ENCODE measurements at places on chromosomes 1 and 21.

GRCh38 chr1:172421974-172422604, 1.6 kb downstream of the C1orf105 start:
- DNase-seq, result no peak

- DNase-seq, result no peak
These were observed 5.0 kb upstream of the FMN2 start for GRCh38 chr1:240086726-240087125.

DNA sequence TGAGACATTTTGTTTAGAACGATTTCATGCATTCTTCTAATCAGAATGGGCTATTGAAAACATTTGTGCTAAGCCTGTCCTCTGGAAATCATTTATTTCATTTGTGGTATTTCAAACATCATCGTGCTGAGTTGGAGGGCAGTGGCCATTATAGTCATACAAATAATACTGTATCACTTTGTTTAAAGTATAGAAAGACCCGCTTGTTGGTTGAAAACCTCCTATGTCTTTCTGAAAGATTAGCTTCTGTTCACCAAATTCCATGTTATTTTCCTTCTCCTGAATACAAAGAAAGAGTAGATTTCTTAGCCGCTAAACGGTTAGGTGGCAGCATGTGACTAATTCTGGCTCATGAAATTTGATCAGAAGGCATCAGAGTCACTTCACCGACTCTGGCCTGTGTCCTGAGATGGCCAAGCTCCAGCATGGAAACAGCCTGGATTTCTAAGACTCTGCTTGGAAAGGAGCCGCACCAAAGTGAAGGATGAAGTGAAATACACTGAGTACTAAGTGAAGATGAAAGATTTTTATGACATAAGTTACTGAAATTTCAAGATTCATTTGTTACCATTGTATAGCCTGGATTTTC, 355.1 kb downstream of the USP25 start:
- DNase-seq, result no peak

DNA sequence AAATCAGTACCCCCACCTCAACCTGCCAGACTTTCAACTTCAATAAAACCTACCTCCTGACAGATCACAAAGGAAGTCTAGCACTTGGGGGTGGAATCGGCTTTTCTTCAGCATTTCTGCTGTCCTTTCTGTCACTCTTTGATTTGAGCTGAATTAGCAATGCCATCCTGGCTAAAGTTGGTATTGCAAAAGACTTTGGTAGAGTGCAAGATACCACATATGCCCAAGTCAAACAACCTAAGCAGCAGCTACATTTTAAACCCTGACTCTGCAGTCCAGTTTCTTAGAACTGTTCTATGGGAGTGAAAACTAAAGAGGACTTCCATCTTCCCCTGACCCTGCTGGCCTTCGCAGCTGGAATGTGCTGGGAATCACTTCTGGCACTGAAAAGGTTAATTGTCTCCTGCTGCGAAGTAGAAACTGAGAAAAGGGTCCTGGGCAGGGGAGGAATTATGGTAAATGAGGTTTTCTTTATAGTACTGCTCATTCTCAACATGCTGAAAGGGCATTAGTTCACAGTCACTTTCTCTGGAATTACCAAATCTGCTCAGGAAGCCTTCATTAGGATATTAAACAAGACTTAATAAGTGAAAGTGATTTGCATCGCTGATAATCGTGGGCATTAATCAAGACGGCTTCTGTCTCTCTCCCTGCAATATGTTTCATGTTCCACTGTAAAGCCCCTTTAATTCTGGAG, 126.2 kb upstream of the SMYD2 start:
- no peak for DNase-seq

DNA sequence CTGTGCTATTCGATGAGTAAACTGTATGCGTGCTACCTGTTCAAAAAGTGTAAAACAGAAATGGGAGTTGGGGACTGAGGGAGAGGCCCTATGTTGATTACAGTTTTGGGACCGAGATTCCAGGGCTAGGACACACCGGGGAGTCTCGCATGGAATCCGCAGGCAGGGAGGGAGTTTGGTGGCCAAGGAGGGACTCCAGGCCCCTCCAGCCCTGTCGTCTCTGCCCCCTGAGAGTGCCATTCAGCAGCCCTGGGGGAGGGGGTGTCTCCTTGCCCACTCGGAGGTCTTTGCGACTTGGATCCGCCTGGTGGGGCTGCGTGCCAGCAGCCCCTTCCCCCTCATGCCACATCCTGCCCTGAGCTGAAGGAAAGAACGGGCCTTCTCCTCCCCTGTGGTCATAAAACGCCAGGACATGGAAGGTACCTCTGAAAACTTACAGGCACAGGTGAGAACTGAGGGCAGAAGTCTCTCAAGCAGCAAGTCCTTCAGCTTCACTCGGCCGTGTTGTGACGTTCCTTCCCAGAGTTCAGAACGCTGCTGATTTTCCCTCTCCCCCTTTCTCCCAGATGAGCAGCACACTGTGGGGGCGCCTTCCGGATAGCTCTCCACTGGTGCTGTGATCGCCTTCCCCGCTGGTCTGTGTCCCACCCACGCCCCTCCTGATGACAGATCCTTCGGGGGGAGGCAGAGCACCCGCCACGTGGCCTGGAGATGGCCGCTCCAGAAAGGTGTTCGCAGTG, 141.4 kb downstream of the PEX14 start:
- no peak for DNase-seq

DNA sequence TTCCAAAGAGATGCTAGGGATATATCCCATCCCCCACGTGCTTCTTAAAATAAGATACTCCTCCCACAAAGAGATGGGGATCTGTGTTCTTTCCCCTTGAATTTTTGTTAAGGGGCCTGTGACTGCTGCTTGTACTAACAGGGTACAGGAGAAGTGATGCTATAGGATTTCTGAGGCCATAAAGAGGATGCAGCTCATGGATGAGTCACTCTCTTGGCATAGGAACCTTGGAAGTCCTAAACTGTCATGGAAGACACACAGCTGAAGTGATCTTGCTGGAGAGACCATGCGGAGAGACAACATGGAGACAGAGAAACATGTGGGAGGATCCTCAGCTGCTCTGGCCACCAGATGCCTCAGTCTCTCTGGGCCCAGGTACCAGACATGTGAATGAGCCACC, 157.2 kb downstream of the S1PR1 start:
- no peak for DNase-seq

- no peak for DNase-seq
These were observed 509 bp downstream of the ADAMTS4 start for GRCh38 chr1:161198194-161198896.

DNA sequence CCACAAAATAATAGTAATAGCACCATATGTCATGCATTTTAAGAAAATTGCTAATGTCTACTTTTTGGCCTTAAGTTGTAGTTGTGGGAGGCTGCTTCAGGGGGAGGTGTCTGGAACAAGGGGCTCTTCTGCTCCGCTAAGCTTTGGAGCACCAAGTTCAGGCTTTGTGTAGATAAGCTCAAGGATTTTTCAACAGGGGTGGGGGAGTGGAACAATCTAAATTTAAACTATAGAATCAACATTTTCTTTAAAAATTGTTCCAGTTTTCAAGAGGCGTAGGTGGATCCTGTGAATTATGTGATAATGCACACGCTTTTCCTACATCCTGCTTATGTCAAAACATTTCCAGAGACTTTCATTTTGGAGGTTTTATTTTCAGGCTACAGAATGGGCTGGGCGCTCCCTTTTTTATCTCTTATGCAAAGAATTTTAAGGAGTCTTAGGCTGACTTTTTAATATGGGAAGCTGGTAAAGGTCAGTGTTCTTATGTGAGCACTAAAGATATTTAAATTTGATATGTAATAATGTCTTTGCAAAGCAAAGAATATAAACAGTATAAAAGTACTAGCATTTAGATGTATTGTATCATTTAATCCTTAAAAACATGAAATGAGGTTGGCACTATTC, 9.9 kb downstream of the ATP1A1 start:
- DNase-seq, result no peak

DNA sequence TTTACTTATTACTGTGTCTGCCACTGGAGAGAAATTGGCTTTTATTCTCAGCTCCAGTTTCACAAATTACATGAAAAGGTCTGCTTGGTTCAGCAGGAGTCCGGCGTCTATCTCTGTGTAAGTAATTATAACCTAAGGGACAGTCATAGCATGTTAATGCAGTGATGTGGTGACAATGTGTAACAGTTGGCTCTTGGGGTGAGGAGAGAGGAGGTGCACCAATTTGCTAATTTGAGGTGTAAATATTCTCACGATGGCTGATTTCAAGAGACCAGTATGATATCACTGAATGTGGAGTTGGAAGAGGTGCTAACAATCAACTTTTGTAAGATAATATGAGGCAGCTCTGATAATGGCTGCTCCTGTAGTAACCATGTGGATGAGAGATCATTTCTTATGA, 86.1 kb downstream of the CTH start:
- DNase-seq, result no peak

GRCh38 chr1:219467524-219467923, 145.4 kb downstream of the ZC3H11B start:
- no peak for DNase-seq

DNA sequence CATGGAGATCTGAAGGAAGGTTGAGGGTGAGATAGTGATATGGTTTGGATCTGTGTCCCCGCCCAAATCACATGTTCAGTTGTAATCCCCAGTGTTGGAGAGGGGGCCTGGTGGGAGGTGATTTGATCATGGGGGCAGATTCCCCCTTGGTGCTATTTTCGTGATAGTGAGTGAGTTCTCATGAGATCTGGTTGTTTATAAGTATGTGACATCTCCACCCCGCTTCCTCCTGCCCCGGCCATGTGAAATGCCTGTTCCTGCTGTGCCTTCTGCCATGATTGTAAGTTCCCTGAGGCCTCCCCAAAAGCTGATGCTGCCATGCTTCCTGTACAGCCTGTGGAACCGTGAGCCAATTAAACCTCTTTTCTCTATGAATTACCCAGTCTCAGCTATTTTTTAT, 451.9 kb upstream of the VAMP3 start:
- no peak for DNase-seq

DNA sequence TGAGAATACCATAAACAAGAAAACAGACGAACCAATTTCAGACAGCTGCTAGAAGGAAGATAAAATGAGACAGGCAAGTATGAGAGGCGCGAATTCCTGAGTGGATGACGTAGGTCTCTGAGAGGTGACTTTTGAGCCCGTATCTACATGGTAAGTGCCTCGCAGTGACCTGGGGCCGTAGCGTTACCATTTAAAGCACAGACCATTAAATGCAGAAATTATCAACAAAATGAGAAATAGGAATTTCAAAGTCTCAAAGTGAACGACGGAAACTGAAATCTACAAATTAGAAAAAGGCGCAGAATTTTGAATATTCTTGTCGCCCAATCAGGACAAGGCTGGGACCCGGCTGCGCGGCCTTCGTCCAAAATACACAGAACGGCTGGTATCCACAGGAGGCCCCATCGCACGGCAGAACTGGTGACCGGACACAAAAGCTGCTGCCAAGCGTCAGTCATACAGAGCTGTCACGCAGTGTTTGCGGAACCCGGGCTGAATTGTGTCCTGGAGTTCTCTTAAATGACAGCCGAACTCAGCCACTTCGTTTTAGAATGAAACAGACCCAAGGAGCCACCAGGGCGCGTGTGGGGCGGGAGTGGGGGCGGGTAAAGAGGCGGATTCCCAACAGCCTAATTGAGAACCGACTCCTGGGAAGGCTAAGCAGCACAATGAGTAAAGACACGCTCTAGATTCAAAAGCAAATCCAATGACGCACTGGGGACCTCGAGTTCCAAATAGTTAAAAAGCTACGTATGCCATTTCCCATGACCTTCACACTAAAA, 13.8 kb upstream of the BOLA1 start:
- peak; percentile 24 for DNase-seq

GRCh38 chr1:246588159-246588721, 22.0 kb downstream of the CNST start:
- DNase-seq, result no peak

DNA sequence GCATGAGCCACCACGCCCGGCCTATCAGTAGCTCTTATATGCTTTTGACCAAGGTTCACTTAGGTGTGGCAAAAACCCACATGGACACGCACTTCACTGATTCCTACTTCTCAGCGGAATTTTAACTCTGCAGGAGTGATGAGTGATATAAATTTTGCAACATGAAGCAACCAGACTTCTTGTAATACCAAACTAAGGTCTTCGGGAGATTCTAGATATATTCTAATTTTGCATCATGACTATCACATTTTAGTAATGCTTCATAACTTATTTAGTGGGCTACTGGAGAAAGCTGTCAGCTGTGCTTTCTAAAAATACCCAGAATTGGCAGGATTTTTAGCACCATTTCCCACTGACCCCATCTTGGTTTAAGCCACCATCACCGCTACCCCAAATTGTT, 27.8 kb downstream of the RHCE start:
- no peak for DNase-seq

- DNase-seq, result no peak
These were observed 58.7 kb upstream of the ACTRT2 start for GRCh38 chr1:2962541-2962940.

GRCh38 chr1:44354268-44354839, 703 bp downstream of the ERI3 start:
- DNase-seq, result no peak

GRCh38 chr1:159980786-159981185, 26.7 kb upstream of the SLAMF9 start:
- no peak for DNase-seq

GRCh38 chr1:58809325-58810010, 25.6 kb upstream of the JUN start:
- no peak for DNase-seq

DNA sequence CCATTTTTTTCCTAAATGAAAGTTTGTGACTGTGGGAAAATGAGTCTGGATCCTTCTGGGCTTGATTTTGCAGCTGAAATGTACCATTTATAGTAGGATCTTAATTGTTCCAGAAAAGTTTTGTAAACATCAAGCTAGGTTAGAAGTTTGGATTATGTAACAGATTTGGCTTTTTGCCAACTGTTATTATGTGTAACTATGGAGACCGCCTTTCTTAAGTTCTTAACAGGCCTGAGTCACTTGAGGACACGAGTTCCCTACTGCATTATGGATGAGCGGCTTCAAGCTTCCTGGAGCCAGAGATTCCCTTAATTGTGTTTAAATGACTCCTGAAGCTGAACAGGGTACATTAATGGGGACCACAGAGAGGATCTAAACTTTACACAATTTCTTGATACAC, 22.2 kb downstream of the SLC25A33 start:
- no peak for DNase-seq

DNA sequence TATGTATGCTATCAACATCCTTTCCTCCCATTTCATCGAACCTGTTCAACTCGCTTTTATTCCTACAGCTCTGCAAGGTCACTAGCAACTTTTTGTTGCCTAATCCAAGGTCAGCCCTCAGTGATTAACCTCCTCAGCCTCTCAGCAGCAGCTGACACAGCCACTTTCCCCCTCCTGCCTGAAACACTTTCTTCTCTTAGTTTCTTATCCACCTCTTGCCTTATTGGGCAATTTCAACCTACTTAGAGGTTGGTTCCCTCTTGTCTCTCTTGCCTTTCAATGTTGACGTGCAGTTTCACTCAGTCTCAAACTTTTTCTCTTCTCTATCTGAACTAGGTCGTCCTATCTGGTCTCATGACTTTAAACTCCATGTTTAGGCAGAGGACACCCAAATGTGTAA, 156.3 kb downstream of the C1orf94 start:
- DNase-seq, result no peak

GRCh38 chr1:93702828-93703183, 21.2 kb upstream of the BCAR3 start:
- DNase-seq, result no peak

- DNase-seq, result no peak
These were observed 11.4 kb upstream of the KCNC4 start for GRCh38 chr1:110198746-110199145.

- no peak for DNase-seq
These were observed 36.8 kb downstream of the CITED4 start for GRCh38 chr1:40825435-40825788.

Measured in stimulated activated CD8-positive, alpha-beta memory T cell treated with anti-CD3 and anti-CD28 coated beads, Interleukin-7, amount 100 ng/mL, for 1 hour (primary cell).